ENCODE measurements at places on chromosomes 6 and 20.

DNA sequence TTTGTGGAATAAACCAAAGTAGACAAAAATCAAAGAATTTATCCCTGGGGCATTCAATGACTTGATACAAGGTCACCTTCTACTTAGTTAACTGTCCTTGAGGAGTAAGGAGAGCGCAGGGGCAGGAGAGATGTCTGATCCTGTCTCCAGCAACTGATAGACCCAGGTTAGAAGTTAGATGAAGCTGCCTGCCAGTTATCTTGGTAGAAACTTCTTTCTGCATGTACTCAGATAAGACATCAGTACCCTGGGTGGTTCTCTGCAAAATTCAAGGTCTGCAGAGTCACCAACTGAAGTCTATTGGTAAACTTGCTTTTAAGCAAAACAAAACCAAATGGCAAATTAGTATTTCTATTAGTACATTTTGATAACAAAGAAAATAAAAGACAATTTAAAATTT lies 2.7 kb downstream of the SGK1 start:
- DNase-seq: no peak

DNA sequence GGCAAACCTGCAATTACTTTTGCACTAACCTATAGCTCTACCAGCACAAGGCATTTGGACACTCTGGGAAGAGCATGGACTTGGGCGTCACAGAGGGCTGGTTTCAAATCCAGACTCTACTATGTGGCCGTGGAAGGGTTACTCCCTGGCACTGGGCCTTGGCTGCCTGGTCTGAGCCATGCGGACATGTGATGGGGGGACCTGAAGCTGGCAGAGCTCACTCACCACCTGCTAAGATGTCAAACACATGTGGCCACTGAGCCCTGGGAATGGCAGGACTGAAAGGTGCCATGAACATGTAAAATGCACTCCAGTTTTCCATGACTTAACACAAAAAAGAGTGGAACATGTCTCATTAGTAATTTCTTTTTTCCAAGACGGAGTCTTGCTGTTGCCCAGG lies 23.7 kb downstream of the VSTM2L start:
- DNase-seq: no peak

- no peak for DNase-seq
Measured at GRCh38 chr20:61220131-61220530, 31.9 kb upstream of the CDH4 start.

GRCh38 chr6:56032715-56033260 lies 157.4 kb upstream of the BMP5 start:
- DNase-seq: no peak

- no peak for DNase-seq
Measured at GRCh38 chr6:165096868-165097267, 212.5 kb downstream of the C6orf118 start.

- no peak for DNase-seq
Measured at GRCh38 chr6:148983101-148983761, 236.4 kb downstream of the UST start.

DNA sequence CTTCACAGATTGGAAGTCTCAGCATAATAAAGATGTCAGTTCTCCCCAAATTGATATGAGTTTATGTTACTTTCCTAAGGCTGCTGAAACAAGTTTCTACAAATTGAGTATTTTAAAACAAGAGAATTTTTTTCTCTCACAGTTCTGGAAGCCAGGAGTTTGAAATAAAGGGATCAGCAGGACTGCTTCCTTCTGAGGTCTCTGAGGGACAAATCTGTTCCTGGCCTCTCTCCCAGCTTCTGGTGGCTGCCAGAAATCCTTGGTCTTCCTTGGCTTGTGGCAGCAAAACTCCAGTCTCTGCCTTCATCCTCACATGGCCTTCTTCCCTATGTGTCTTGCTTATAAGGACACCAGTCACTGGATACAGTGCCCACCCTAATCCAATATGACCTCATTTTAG lies 136.1 kb downstream of the TFAP2A start:
- DNase-seq: no peak

DNA sequence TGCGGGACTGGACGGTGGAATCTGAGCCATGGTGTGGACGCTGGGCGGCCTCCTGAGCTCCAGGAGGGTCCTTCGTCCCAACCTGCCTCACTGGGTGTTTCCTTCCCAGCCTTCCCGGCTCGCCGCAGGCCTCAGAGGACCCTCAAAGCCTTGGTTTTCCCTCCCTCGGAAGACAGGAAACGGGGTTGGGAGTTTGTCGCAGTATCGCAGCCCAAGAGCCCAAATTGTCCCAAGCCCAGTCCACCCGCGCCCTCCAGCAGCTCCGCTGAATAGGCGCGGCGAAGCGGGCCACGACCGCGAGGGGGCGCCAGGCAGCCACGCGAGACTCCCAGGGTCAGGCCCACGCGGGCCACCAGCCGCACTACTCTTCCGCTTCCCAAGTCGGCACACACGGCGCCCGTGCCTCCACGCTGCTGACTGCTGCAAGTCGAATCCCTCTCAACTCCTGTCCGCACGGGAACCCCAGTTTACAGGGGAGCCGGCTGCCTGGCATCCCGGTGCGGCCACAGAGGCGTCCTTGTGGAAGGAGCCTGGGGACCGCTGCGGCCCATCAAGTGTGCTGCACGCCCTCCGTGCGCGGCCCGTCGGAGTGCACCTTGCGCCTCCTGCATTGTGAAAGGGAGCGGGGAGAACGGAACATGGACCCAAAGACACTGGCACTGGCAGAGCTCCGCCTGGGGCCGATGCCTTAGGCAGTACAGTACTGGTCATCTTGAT lies 40.4 kb upstream of the HMGA1 start:
- DNase-seq: peak; percentile 54

DNA sequence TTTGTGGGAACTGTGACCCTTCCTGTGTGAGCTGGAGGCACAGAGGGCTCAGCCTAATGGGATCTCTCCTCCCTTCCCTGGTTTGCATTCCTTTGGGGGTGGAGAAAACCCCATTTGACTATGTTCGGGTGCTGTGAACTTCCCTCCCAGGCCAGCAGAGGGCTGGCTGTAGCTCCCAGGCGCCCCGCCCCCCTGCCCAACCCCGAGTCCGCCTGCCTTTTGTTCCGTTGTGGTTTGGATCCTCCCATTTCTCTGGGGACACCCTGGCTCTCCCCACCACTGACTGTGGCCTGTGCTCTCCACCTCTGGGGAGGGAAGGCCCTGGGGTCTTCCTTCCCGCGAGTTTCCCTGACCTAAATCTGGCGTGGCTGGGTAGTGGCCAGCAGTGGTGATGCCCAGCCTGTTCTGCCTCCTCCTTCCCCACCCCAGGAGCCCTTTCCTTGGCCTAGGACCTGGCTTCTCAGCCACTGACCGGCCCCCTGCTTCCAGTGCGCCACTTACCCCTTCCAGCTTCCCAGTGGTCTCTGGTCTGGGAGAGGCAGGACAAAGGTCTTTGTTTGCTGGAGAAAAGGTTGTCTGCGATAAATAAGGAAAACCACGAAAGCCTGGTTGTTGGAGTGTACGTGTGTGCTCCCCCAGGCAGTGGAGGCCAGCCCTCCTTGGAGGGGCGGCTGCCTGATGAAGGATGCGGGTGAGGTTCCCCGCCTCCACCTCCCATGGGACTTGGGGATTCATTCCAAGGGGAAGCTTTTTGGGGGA lies 4.9 kb downstream of the VEGFA start:
- peak; percentile 73 for DNase-seq

GRCh38 chr6:116307001-116307400 lies 27.3 kb upstream of the TSPYL1 start:
- no peak for DNase-seq

GRCh38 chr6:14117158-14118090 lies at the start of gene CD83:
CD83 (plus strand) TSS chr6:14117772; CDS start chr6:14117812, 40 bp downstream.
- DNase-seq: peak; percentile 51

DNA sequence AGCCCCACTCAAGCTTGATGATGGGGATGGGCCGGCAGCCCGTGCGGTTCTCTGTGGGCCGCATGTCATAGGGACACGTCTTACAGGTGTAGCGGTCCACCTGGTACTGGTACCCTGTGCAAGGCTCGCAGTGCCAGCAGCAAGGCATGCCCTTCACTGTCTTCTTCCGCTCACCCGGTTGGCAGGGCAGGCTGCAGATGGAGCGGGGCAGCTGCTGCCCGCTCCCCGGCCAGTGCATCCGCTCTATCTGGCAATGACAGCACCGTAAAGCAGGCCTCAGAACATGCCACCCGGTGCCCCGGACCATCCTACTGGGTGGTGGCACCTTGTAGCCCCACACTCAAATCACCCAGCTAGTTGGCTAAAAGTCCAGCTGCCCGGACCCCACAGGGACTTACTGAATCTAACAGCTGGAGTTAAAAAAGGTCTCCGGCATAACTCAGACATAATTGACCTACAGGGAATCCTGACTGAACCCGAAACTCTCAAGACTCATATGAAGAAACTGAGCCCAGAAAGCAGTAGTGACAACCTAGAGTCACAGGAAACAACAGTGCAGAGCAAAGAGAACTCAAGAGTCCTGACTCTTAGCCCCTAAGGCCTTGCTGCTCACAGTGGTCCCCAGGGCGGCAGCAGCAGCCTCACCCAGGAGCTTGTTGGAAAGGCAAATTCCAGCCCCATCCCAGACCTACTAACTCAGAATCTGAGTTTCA lies 109.4 kb downstream of the GRM4 start:
- no peak for DNase-seq

GRCh38 chr6:99185525-99185924 lies 163.9 kb downstream of the FAXC start:
- peak; percentile 59 for DNase-seq

DNA sequence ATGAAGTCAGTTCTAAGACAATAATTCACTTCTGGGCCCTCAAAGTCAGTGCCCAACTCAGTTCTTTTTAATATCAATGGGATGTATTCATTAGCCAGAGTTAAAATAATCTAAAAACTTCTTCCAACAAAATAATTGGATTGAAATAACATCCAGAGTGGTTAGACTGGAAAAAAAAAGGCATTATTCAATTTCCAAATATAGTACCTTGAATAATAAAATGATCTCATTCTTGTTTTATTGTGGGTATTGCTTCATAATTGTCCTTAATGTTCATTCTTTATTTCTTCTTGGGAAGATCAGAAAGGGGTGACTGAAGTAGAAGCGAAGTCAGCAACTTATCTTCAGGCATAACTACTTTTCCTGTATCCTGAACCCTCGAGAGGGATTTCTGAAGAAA lies 85.1 kb upstream of the JARID2 start:
- DNase-seq: no peak

GRCh38 chr6:37565267-37566110 lies 65.8 kb upstream of the CCDC167 start:
- DNase-seq: peak; percentile 67

DNA sequence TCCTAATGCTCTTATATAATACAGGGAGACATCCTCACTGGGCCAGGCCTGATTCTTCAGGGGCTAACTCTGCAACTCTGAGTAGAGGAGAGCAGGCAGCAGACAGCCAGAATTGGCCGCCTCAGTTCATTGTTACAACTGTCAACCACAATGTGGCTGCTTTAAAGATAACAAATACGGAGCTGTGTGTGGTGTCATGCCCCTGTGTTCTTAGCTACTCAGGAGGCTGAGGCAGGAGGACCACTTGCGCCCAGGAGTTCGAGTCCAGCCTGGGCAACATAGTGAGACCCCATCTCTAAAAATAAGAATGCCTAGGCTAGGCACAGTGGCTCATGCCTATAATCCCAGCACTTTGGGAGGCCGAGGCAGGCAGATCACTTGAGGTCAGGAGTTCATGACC lies 34.3 kb downstream of the CEP250 start:
- no peak for DNase-seq

- DNase-seq: no peak
Measured at GRCh38 chr20:44091026-44091425, 96.0 kb downstream of the JPH2 start.

GRCh38 chr20:32941155-32941885 lies 62.9 kb downstream of the SUN5 start:
- DNase-seq: no peak

DNA sequence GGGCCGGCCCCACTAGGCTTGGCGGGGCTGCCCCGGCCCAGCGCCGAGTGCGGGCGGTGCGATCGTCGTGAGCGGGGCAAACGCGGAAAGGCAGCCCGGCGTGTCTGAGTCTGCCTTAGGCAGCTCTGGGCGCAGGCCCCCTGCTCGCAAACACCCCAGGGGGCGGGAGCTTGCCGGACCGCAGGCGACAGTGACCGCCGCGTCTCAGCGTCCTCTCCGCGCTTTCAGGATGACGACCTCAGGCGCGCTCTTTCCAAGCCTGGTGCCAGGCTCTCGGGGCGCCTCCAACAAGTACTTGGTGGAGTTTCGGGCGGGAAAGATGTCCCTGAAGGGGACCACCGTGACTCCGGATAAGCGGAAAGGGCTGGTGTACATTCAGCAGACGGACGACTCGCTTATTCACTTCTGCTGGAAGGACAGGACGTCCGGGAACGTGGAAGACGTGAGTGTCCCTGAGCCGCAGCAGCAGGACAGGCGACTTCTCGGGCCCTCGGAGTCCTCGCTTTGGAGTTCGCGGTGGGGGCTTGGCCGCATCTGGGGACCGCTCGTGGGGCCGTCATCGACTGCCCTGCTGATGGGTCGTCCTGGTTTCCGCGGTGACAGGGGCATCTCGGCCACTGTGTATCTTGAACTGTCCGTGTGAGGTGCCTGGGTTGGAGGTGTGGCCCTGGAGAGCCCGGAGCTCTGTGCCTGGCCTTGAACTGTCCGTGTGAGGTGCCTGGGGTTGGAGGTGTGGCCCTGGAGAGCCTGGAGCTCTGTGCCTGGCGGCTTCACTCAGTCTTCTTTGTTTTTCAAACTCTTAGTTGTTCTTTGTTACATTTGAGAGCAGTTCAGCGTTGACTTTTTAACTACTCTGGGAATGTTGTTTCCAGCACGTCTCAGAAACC lies 786 bp downstream of the ADRM1 start:
- peak; percentile 27 for DNase-seq

GRCh38 chr6:72175916-72176315 lies 289.6 kb downstream of the RIMS1 start:
- DNase-seq: no peak

GRCh38 chr6:170030821-170031471 lies 259.9 kb downstream of the DLL1 start:
- DNase-seq: peak; percentile 68

GRCh38 chr6:166418691-166419143 lies 36.0 kb upstream of the MPC1 start:
- DNase-seq: no peak

GRCh38 chr6:2875359-2876191 lies 27.5 kb downstream of the SERPINB9 start:
- no peak for DNase-seq

GRCh38 chr20:41169162-41169690 lies 31.9 kb downstream of the PLCG1 start:
- DNase-seq: no peak

- DNase-seq: no peak
Measured at GRCh38 chr6:2839195-2839981, 2.3 kb downstream of the SERPINB1 start.
